Epithelial cell of proximal tubule (primary cell): ENCODE measurements at places on chromosomes 11 and 22.

- DNase-seq = no peak
These were observed 48.4 kb upstream of the WNT7B start for GRCh38 chr22:46025225-46025972.

- DNase-seq = no peak
These were observed 115.3 kb upstream of the TBCEL start for GRCh38 chr11:120908461-120909181.

DNA sequence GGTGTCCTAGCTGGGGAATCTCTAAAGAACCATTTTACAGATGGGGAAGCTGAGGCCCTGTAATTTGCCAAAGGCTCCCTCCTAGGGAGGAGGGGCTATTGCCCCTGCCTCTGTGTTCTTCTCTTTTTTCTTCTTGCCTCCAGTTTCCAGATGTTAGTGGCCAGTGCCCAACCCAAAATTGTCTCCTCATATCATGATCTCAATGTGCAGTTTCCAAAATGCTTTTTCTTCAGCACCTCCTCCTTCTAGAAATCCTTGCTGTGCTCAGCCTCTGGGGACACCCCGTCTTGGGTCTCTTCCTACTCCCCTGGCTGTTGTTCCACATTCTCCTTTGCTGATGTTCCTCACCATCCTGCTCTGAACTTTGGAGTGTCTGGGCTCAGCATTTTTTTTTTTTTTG, 9.5 kb upstream of the CHRM1 start:
- no peak for DNase-seq

DNA sequence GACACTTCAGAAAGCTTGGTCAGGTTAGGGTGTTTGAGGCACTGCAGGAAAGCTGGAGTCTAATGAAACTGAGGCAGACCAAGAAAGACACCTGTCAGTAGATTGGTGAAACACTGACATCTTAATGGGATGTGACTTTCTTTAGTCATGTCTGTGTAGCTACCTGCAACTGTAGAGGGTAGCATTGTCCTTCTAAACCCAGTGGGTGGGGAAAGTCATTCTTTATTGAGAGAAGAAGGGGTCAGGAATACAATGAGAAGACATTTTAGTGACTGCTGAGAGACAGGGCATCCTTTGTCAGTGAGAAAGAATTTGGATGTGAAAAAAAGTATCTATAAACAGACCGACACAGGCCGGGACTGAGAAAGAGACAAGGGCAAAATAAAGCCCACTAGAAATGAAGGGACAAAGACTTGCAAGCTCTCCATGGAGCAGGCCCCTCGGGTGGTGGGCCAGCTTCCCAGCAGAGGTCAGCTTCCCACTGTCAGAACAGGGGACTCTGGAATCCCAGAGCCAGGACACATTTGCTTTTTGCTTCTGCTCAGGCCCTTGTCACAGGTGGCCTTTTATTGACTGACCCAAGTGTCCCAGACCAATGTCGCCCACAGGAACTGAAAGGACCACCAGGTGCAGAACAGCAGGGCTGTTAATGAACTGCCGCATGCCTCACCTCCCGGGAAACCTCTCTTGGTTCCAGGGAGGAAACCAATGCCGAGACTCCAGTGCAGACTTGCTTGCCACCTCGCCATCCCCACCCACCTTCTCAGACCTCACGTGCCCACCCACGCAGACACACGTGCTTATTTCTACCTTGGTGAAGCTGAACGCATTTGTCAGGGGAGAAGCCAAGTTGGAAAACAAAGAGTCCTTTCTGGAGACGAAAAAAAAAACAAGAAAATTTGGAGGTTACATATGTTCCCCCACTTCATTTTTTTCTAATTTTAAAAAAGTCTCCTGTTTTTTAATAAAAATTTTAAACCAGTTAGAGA, 212.8 kb downstream of the TENM4 start:
- no peak for DNase-seq

GRCh38 chr11:22199243-22199642, 6.4 kb downstream of the ANO5 start:
- no peak for DNase-seq

DNA sequence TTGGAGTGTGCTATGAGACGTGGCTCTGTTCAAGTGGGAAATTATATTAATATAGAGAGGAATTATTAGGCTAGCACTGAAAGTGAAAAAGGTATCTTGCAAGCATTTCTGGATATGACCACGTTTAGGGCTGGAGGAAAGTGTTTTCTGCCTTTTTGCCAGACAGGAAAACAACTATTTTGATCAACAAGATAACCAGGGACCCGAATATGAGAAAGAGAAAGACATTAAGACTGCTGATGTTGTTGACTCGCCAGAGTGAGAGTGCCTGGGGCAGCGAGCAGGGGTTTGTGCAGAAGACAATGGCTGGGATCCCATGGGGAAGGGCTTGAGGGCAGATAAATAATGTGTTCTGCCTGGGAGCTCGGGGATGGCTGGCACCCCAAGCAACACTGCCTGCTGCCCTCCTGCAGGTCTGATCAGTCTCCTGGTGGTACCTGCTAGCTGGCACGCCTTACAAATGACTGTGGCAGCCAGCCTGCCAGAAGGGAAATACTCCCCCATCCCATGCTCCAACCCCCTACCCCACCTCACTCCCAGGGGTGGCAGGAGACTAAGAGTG, 23.1 kb upstream of the CHST1 start:
- DNase-seq = no peak

- no peak for DNase-seq
These were observed 8.7 kb downstream of the PTH start for GRCh38 chr11:13486926-13487660.

GRCh38 chr22:37749831-37750595, 53.2 kb downstream of the TRIOBP start:
- no peak for DNase-seq

DNA sequence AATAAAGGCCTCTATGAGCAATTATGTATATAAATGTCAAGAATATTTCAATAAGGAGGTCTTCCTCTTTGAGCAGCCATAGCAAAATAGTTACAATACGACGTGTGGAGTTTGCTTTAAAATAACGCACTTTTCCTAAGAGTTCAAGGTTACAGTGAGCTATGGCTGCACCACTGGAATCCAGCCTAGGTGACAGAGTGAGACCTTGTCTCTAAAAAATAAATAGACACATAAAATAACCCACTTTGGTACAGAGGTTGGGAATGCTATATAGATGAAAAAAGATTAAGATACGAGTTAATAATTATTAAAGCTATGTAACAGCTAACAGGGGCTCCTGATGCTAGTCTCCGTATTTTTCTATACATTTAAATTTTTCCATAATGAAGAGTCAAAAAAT, 12.6 kb downstream of the RAB6A start:
- DNase-seq = no peak

DNA sequence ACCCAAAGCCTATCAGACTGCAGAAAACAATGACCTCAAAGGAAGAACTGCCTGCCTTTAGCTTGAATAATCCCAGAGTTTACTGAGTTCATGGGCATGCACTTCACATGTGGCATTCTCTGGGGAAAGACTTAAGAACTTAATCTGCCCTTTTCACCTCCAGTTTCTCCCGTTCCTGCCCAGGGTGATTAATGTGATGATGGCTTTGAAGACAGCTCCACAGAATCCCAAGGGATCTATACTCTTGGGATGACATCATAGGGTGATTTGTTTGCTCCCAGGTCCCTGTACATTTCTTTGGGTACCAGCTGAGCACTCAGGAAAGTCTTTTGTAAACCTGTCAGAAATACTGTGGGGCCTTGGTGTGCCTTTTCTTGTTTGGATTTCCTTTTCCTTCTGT, 14.0 kb downstream of the FJX1 start:
- no peak for DNase-seq

DNA sequence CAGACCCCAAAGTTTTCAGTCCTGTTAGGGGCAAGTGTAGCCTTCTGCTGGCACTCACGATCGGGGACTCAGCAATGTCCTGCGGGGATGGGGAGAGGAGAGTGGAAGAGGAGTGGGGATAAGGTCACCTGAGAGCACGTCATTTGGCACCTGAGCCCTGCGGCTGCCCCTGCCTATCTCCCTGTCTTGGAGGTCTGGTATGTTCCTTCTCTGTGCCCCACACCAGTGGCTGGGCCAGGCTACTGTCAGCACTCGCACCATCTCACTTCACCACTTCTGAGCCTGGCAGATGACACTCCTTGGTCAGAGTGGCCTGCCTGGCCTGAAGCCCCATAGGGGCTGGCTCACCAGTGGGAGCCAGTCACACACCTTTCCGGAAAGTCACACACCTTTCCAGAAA, 20.1 kb upstream of the CHADL start:
- no peak for DNase-seq

- no peak for DNase-seq
These were observed 22.4 kb downstream of the DUSP8 start for GRCh38 chr11:1549338-1550330.

GRCh38 chr11:47245611-47246357, 2.8 kb downstream of the ACP2 start:
- no peak for DNase-seq

DNA sequence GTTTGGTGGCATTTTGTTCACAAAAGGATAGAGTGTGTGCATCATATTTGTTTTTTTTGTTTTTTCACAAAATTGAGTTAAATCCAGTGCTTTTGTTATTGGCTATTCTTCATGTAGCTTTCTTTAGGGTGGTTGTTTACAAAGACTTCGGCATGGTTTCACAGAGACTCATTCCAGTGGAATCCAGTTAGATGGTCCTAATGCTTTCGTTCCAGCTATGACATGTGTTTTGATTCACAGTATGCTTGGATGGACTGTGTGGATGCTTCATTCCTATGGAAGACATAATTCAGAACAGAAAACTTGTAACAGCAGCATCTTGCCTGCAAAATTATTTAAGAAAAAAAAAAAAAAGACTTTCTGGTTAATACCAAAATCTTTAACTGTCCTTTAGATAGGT, 97.9 kb downstream of the PDHX start:
- no peak for DNase-seq

DNA sequence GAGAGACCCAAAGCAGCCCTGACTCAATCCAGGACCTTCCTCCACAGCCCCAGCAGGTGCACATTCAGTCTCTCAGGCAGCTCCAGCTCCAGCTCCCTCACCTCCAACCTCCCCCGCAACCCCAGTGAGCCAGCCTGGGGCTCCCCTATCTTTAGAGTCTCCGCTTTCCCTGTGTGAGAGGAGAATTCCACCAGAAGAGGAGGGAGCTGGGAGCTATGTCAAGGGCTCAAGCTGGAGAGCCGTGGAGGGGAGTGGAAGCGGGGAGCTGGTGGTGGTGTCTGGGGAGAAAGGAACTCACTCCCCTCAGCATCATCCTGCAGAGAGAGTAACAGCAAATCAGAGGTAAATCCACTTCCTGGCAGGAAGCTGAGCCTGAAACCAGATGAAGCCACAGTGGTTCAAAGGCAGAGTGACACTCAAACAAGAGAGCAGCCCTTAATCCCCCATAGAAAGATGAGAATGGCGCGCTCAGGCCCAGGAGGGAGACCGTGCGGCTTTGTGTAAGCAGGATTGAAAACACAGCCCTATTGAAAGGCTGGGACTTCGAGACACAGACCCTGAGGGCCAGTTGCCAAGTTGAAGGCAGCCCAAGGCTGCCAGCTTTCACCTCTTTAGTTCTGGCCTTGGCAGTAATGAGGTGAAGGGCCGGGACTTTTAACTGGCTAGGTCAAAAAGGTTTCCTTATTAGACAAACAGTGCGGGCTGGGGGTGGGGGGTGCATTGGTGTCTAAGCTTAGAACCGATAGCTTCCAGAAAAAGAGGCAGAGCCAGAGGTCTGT, 21.4 kb upstream of the CDON start:
- no peak for DNase-seq

DNA sequence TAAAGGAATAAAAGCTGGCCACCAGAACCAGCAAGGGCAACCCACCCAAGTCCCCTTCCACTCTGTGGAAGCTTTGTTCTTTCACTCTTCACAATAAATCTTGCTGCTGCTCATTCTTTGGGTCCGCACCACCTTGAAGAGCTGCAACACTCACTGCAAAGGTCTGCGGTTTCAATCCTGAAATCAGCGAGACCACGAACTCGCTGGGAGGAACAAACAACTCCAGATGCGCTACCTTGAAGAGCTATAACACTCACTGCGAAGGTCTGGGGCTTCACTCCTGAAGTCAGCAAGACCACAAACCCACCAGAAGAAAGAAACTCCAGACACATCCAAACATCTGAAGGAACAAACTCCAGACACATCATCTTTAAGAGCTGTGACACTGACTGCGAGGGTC, 365.2 kb upstream of the LUZP2 start:
- no peak for DNase-seq

GRCh38 chr11:17766590-17766989, 32.0 kb downstream of the KCNC1 start:
- no peak for DNase-seq

GRCh38 chr11:70389201-70389600, 9.1 kb upstream of the CTTN start:
- DNase-seq = no peak

GRCh38 chr11:14969901-14970323, 2.2 kb downstream of the CALCA start:
- no peak for DNase-seq

- no peak for DNase-seq
These were observed 24.6 kb downstream of the OR10A6 start for GRCh38 chr11:7906481-7906880.

- DNase-seq = no peak
These were observed 37.5 kb downstream of the CD6 start for GRCh38 chr11:61008971-61009370.

DNA sequence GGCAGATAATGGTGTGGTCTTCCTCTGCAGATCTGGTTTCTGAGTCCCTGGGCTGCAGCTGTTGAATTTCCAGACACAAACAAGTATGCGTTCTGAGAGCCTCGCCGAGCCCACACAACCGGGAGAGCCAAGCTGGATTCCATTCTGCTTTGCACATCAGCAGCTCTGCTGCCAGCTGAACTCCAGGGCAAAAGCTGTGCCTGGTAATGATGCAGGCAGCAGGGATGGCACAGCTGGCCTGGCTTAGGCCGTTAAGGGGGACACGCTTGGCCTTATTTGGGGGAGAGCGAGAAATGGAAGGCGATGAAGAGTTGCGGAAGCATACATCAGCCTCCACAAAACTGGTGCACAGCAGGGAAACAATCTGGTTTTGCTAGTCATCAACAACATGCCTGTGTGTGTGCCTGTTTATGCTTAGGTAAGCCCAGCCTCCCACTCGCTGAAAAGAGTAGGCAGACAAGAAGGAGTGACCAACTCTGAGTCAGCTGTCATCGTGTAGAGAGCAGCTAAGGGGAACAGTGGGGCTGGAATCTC, 25.1 kb downstream of the ADAMTS8 start:
- DNase-seq = peak; percentile 38

GRCh38 chr11:67463680-67464410, 5.2 kb downstream of the TMEM134 start:
- no peak for DNase-seq

DNA sequence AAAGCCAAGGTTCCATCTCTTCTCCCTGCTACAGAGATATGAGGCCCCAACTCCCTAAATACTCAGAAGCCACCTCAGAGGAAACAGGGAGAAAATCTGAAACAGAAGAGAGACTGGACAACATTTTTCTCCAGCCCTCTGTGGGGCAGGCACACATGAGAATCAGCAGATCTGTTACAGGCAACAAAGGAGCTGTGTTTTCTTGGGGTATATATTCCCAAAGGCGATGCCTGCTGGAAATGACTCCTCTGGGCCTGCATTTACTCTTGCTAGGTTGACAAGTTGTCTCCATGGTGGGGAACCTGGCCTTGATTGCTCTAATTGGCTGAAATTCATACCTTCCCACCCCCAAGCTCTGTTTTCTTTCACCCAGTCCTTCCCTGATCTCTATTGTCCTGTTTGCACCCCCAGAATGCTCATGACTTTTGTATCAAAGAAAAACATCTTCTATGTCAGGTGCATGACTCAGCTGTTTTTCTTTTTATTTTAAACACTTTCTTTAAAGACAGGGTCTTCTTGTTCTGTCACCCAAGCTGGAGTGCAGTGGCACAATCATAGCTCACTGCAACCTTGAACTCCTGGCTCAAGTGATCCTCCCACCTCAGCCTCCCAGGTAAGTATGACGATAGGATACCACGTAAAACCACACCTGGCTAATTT, 23.5 kb upstream of the P2RY6 start:
- DNase-seq = no peak

GRCh38 chr11:111429066-111429506, 50.0 kb upstream of the POU2AF1 start:
- DNase-seq = no peak
